ENCODE measurements at places on chromosomes 4 and X.

DNA sequence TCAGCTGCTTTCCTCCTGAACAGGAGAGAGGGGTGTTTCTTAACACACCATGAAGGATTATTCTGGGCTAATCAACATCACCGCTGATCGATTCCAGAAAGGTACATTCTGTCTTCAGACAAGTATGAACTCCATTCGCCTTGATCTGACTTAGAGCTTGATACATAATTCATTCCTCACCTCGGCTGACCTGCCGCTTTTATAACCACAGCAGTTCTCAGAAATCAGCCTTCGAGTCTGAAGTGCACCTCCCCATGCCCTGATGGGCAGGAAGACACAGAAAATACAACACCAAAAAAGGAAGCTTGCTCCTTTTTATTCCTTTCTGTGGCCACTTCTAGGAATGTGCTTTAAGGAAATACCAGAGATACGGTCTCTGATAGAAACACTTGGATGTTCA lies 85.7 kb downstream of the JAKMIP1 start:
- DNase-seq, result no peak

DNA sequence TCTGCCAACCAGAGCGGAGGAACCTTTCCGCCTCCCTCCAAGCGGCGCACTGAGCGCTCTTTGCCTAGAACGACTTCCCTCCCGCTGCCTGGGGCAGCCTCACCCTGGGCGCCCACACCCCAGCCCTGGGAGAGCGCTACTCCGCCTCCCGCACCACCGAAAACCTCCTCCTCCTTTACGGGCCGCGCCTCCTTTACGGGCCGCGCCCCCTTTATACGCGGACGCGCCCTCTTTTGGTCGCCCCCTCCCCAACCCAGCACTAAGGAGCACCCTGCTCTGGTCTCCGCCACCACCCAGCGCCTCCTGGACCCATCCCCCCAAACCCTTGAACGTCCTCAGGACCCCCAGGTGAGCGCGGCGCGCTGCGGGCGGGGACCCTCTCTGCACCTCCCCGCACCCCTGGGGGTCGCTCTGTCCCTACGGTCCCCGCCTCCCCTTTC lies 586 bp upstream of the NSG1 start:
- DNase-seq, result no peak

DNA sequence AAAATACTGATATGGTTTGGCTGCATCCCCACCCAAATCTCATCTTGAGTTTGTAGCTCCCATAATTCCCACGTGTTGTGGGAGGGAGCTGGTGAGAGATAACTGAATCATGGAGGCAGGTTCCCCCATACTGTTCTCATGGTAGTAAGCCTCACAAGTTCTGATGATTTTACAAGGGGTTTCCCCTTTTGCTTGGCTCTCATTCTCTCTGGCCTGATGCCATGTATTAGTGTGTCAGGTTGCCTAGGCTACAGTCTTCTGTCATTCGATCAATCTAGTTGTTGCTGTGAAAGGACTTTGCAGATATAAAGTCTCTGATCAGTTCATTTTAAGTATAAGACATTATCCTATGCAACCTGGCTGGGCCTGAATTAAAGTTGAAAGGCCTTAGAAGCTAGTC lies 209.3 kb upstream of the MAOA start:
- DNase-seq, result no peak

GRCh38 chr4:172009446-172010230 lies 196.4 kb downstream of the GALNTL6 start:
- no peak for DNase-seq

DNA sequence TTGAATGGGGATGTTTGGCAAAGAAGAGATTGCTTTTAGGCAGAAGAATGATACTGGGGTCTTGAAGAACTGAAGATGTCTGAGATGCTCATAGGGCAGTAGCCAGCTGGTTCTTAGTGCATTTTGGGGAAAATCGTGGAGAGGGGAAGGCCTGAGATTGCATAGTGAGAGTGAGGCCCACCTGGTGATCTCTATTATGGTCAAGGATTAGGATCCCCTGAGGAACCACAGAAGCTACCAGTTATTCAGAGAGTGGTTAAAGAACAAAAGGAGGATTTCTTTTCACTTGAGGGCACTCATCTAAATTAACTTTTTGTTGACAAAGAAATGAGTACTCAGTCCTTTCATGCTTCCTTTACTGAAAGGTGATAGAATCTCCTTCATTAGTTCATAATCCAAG lies 271.3 kb upstream of the HAND2 start:
- DNase-seq, result no peak

DNA sequence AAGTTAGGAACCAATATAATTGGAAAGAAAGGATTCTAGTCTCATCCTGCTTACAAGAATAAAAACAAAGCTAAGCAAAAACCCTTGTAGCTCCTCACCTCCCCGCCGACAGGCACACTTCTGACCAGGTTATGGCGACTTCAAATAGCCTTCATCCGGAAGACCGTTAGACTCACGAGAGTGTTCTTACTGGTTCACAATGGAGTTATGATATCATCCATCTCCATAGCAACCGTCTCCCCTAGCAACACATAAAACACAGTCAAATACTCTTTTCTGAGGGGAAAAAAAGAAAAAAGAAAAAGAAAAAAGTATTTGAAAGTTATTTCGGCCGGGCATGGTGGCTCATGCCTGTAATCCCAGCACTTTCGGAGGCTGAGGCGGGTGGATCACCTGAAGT lies at the start of gene IL13RA2:
Gene IL13RA2, minus strand, starts transcription at position 162 of the 400 bp plus-strand sequence. CDS start 347 bp downstream, outside the sequence.
- peak; percentile 27 for DNase-seq

GRCh38 chr4:134624365-134624764 lies 422.8 kb upstream of the PABPC4L start:
- peak; percentile 25 for DNase-seq

DNA sequence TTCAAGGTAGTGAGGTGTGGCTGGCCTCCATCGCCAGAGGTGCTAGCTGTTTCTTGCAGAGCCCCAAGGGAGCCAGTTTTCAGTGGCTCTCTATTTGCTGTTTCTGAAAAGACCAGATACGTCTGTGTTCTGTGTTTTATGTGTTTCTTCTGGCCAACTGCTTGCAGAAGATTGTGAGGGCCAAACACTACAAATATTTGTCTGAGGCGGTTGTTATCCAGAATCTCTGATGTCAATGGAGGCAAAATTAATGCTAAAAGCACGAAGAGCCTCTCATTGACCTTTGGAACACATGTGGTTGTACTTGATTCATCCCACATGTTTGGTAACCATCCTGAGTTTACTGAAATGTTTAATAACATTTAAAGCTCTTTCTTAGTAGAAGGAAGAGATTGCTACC lies 113.9 kb downstream of the CT47B1 start:
- no peak for DNase-seq

- DNase-seq, result no peak
Observed at GRCh38 chr4:16067515-16067914, 16.3 kb downstream of the PROM1 start.

GRCh38 chr4:8856835-8857621 lies 14.6 kb downstream of the HMX1 start:
- DNase-seq, result peak; percentile 52

DNA sequence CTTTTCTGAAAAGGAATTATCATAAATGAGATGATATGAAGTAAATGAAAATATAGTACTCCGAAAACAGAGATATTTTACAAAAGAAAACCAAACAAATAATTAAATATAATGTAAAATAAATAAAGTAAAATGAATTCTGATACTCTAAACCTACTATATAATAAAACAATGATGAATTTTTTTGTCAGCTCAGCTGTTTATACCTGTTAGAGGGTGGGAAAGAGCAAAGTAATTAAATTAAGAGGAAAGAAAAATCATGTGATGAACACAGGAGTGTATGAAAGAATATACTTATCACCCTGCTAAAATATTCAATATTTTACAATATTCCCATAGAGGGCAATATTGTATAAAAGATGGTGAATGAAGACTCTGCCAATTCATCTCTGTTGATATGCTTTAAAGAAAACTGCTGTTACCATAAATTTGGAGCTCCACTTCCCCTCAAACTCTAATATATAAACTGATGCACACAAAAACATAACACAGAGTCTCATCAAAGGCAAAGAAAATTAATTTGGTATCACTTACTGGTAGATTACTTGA lies 6.5 kb upstream of the NDST4 start:
- DNase-seq, result no peak

DNA sequence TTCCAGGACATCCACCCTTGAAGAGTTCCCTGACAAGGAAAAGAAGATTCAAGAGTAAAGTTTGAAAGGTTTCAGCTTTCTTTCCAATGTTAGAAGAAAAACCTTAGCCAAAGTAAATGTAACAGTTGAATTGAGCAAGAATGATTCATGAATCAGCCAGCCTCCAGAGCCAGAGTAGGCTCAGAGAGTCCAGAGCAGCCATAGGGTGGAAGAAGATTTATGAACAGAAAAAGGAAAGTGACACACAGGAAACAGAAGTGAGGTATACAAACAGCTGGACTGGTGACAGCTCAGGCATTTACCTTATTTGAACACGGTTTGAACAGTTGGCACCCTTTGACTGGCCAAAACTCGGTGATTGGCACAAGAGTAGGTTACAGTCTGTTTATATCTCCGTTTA lies 63.2 kb downstream of the QDPR start:
- no peak for DNase-seq

GRCh38 chr4:126113058-126113457 lies 798.3 kb downstream of the FAT4 start:
- no peak for DNase-seq

GRCh38 chrX:16022580-16023200 lies 100.7 kb upstream of the GRPR start:
- DNase-seq, result no peak

DNA sequence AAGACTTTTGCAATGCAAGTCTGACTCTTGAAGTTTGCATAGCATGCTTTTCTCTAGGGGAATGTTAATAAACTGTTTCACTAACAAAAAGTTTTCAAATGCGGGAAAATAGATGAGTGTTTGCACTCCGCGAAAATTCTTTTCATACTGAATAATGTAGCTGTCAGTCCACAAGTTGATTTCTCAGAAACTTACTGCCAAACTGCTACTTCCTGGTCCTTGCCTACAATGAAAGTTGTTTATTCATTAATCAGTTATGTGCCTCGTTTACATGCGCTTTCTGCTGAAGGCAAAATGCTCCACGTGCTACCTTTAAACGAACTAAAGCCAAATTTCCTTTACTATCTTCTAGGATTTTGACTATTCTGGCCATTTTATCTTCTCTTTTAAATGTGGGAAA lies 166.2 kb downstream of the MAGEB17 start:
- DNase-seq, result no peak

DNA sequence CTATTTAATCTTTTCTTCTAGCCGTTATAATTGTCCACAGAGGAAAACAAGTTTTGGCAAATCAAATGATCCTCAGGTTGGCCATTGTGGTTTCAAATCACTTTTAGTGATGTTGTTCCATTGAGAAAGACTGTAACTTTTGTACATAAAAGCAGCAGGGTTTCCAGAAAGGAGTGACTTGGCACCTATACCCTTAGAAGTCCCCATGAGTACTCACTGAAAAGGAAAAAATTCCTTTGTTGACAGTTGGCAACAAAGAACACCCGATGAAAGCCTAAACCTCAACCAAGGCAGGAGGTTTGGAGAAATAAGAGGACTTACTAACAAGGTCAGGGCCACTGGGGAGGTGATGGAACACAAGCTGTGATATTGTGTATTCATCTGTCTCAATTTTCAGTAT lies 474.4 kb downstream of the RAPGEF2 start:
- DNase-seq, result no peak

DNA sequence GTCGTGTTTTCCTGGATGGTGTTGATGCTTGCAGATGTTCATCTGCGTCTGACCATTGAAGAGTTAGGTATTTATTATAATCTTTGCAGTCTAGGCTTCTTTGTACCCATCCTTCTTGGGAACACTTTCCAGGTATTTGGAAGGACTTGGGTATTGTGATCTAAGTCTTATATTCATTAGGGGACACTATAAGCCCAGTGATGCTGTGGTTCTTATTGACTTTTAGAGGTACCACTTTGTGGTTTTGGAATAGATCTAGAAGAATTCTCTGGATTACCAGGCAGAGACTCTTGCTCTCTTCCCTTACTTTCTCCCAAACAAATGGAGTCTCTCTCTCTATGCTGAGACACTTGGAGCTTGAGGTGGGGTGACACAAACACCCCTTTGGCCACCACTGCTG lies 41.6 kb downstream of the AFM start:
- peak; percentile 18 for DNase-seq

DNA sequence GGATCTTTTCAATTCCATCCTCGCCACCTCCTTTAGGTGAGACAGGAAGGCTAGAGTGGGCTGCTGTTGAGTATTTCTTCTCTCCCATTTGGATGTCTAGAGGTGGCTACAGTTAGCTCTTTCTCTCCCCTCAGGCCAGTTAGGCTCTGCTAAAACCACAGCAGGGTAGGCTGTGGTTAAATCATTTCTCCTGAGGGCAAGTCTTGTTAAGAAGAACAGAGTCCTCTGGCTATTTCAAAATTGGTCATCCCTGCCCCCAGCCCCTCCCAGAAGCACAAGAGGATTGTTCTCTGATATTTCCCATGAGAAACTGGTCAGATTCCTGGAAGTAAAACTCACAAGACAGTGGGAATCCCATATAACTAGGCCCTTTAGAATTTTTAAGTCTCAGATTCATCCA lies 1359.5 kb downstream of the TECRL start:
- peak; percentile 26 for DNase-seq

DNA sequence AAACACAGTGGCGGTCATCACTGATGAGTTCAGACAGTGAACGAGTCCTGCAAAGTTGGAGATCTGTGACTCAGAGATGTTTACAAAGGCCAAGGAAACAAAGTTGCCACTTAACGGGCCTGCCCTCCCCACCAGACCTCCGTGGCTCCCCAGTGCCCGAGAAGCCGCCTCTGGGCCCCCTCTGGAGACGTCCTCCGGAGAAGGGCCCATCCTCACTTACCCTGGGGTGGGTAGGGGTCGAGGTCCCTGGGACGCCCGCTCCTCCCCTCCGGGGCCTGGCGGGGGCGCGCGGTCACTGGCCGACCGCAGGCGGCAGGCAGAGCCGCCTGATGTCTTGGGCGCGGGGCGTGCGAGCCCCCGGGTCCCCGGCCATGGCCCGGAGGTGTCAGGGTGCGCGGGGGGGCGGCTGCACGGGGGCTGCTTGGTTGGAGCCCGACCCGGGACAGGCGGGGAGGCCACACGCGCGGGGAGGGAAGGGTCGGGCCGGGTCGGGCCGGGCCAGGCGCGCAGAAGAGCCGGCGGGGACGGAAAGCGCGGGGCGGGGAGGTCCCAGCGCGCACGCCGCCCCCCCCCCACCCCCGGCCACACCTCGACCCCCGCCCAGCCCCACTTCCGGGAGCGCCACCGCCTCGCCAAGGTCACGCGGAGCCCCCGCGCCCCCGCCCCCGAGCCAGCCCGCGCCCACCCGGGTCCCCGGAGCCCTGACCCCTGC lies 529 bp downstream of the DHRSX start:
- DNase-seq, result peak; percentile 70

DNA sequence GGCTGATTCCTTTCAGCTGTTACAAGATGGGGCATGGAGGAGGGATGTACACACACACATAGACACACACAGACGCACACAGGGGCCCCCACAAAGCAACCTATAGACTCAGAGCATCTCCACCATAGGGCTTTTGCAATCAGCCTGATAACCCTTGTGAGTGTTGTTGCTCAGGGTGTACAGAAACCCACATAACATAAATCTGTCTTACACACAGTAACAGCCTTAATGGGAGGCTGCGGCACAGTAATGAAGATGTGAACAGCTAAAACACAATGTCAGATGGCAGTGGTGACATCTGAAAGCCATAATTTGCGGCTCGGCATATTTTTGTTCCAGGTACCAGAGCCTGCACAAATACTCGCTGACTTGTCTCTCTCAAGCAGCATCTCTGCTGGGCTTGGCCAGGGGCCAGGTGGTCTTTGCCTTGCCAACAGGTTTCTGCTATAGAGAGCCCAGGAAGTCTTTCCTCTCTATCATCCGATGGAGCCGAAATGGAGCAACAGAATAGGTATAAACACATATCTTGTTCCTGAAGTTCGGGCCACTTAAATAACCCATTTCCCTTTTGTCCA lies 357.2 kb upstream of the GATB start:
- DNase-seq, result no peak

Data from mesendoderm (in vitro differentiated cells).